AML-193 (cell line): ENCODE measurements at places on chromosomes 12 and 14.

GRCh38 chr12:57006809-57007475 is 596 bp upstream of the ZBTB39 start:
- DNase-seq = peak; percentile 57

DNA sequence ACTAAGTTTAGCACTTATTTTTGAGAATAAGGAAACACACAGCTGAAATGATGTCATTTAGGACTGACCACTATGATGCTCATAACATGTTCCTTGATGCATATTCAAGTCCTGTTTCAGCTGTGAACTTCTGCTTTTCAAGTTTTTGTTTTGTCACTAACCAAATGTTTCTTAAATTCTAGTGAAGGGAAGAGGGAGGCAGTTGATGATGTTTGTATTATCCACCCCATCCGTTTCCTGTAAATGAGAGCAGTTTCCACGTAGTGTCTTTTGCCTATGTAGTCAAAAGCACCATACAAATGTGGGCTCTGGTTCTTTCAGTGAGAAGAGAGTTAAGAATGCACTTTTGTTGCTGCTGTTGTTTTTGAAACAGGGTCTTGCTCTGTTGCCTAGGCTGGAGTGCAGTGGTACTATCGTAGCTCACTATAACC is 491.8 kb downstream of the PCNX1 start:
- DNase-seq = peak; percentile 93

DNA sequence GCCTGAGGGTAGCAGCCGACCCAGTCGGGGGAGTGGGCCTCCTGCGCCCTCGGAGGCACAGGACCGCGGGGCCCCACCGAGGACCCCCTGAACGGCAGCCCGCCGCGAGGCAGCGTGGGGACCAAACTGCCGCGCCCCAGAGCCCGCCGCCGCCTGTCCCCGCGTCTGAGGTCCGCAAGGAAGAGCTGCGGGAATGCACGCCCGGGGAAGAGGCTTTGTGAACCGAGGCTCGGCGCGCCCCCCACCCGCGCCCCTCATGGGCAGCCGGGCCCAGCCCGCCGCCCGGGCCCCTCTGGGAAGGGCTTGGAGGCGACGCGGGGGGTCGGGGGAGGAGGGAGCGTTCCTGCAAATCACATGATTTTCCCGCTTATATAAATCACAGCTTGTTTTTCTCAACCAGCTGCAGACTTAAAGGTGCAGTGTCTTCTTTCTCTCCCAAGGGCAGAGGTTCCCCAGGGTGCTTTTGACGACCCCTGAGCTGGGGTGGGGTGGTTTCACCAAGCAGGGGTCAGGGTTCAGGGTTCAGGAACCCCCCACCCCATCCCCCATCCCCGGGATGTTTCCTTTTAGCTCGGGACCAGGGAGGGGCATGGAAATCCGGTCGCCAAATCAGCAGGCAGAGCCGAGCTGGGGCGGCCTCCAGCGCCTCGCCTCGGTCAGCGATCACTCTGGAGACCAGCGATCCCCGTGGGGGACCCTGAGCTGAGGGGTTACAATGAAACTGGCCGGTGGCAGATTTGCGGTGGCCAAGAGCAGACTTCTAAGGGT is 44.7 kb upstream of the ATP23 start:
- no peak for DNase-seq

- DNase-seq = no peak
These were observed 623.3 kb downstream of the C12orf50 start for GRCh38 chr12:87405918-87406317.

DNA sequence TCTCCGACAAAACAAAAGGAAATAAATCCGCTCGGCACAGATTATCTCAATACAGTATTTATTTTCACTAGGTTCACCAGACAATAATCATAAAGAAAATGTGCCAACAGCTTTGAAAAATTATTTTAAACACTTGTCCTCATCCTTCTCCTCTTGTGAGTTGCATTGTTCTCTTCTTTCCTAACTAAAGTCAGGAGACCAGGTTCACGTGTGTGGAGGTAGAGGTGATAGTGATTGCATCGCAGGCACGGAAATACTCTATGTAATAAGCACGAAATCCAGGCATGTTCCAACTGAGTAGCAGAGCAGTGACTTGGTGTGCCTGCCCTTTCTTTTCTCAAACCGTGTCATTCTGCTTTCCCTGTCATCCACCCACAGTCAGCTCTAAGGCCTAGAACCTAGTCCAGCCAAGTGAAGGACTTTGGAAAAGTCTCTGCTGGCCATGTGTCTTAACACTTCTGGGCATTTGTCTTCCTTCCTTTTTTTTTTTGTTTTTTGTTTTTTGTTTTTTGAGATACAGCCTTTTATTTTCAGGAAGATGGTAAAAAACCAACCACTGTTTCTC is 939 bp upstream of the SEL1L start:
- no peak for DNase-seq

- DNase-seq = no peak
These were observed 6.8 kb downstream of the ZFHX2 start for GRCh38 chr14:23544511-23545447.

- peak; percentile 5 for DNase-seq
These were observed 5.4 kb downstream of the KCNH5 start for GRCh38 chr14:63039866-63040265.

DNA sequence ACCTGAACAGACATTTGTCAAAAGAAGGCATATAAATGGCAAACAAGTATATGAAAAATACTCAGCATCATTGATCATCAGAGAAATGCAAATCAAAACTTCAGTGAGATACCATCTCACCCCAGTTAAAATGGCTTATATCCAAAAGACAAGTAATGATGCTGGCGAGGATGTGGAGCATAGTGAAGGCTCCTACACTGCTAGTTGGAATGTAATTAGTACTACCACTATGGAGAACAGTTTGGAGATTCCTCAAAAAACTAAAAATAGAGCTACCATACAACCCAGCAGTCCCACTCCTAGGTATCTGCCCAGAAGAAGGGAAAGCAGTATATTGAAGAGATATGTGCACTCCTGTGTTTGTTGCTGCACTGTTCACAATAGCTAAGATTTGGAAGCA is 146.1 kb downstream of the TGFB3 start:
- no peak for DNase-seq

GRCh38 chr12:66111605-66112004 is 18.9 kb downstream of the LLPH start:
- DNase-seq = peak; percentile 42

GRCh38 chr14:104094709-104095425 is 9.4 kb downstream of the ASPG start:
- peak; percentile 2 for DNase-seq

DNA sequence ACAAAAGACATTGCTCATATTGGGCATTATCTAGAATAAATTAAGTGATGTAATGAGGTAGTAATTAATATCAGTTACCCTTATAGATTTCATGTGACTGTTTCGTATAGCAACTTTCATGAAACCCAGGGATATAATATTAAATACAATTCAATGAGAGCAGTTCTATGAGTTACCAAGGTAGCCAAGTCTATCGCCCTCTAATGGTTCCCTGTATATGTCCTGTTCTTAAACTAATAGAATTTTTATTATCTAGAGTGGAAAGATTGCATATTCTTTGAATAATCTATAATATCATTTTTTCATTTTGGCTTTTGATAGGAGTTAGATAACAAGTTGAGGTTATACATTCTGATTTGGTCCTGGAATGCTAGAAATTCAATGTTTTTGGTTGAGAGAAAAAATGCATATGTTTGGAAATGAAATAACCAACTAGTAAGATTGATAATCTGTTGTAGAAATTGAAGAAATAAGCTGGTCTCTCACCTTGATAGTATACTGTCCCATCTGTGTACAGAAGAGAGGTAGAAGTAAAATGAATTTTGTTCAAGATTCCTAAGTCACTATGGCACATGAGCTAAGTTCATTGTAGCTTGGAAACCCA is 59.7 kb downstream of the SCFD1 start:
- DNase-seq = peak; percentile 64

- DNase-seq = peak; percentile 32
These were observed 1.7 kb upstream of the SPATS2 start for GRCh38 chr12:49365542-49365941.

- no peak for DNase-seq
These were observed 39.5 kb downstream of the SCARB1 start for GRCh38 chr12:124824195-124824594.

GRCh38 chr12:23655112-23655511 is 294.4 kb downstream of the SOX5 start:
- no peak for DNase-seq

DNA sequence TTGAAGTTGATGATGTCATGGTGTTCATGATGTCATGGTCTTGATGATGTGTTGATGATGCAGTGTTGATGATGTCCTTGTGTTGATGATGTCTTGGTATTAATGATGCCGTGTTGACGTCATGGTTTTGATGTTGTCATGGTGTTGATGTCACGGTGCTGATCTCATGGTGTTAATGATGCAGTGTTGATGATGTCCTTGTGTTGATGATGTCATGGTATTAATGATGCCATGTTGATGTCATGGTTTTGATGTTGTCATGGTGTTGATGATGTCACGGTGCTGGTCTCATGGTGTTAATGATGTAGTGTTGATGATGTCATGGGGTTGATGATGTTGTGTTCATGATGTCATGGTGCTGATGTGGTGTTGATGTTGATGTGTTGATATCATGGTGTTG is 48.0 kb upstream of the RIMBP2 start:
- no peak for DNase-seq

DNA sequence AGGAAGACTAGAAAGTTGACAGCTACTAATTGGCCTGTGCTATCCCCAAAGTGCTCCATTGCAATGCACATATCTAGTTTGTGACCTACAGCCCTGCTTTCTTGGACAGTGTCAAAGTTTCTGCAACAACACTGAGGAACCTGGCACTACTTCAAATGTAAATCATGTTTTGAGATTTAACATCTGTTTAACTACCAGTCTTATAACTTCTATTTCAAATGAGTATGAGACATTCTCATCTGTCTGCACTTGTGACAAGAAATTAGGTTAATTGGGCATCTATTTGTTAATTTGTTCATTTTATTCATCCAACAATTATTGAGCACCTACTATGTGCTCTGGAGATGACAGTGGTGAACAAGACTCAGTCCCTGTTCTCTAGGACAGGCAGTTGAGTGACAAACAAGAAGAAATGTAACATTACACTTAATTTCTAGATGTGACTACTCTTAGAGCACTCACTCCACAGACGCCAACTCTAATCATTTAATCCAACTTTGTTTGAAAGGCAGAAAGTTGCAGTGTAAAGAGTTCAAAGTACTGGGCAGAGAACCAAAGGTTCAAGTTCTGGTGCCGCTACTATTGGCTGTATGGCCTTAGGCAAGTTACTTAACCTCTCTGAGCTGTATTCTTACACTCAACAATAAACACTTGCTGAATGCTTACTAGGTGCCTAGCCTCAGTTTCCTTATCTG is 74.8 kb downstream of the HECTD4 start:
- DNase-seq = no peak

DNA sequence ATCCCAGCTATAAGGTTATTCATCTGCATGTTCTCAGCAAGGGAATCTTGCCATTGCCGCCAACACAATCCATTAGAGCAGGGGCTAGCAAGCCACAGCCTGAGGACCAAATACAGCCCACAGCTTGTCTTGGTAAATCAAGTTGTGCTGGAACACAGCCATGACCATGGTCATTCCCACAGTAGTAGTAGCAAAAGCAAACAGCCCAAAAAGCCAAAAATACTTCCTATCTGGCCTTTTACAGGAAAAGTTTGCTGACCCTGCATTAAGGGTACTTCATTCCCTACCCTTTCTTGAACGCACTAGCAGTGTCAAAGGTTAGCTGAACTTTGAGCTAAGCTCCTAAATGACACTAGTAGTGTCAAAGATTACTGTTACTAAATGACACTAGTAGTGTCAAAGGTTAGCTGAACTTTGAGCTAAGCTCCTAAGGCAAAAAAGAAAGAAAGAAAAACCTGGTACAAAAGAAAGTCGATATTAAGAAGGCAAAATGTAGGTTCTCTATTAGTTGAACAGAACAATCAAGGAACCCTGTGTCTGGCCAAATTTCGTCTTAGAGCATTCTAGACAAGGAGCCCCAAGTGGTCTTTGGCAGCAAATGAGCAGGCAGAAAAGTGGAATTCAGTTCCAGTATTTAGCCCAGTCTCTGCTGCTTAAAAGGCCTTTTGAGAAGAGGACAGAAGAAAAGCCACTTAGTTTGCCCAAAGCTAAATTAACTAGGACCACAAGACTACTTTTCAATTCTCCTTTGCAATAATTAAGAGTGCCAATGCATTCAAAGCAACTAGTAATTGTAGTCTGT is 67.7 kb downstream of the NT5DC3 start:
- DNase-seq = no peak

GRCh38 chr12:101616027-101616494 is 21.3 kb downstream of the MYBPC1 start:
- peak; percentile 8 for DNase-seq

- DNase-seq = no peak
These were observed 907 bp upstream of the EFS start for GRCh38 chr14:23365732-23366425.

GRCh38 chr12:131986361-131986760 is 36.6 kb downstream of the EP400 start:
- no peak for DNase-seq
